EH (cell line): ENCODE measurements at places on chromosomes 5 and 9.
A peak's percentile ranks its signal among the peaks of the same experiment; 100 is the strongest.

GRCh38 chr9:107710546-107710945 lies 221.0 kb upstream of the KLF4 start:
- no peak for DNase-seq

DNA sequence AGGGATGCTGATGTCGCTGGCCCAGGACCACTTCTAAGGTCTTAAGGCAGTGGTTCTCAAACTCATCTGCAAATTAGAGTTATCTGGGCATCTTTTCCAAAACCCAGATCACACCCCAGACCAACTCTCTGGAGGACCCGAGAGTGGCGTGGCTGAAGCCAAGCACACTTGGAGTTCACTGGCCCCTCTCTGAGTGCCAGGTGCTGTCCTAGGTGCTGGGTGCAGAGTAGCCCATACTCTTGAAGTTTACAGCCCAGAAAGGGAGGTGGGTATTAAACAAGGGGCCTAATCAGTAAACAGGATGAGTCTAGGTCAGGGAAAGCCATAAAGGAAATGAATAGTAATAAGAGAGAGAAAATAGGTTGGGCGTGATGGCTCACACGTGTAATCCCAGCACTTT lies 17.6 kb downstream of the CAMK2A start:
- no peak for DNase-seq

DNA sequence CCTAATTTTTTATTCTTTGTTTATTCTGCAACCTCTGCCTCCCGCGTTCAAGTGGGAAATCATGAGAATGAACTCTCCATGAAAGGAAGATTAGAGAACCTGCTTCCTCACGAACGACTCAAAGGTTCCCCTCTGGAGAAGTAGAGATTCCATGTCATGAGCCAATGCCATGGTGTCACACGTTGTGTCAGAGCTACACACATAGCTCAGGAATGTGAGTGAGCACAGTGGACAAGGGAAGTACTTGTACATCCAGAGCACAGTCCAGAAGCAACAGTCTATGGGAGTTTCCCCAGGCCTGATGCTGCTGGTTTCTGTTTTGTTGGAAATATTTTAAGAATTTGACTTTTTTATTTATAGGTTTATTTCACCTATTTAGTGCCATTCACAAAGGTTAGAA lies 26.8 kb upstream of the PPP2CA start:
- DNase-seq: peak; percentile 92

- DNase-seq: no peak
These were observed 180.6 kb downstream of the FGF18 start for GRCh38 chr5:171599957-171600612.

DNA sequence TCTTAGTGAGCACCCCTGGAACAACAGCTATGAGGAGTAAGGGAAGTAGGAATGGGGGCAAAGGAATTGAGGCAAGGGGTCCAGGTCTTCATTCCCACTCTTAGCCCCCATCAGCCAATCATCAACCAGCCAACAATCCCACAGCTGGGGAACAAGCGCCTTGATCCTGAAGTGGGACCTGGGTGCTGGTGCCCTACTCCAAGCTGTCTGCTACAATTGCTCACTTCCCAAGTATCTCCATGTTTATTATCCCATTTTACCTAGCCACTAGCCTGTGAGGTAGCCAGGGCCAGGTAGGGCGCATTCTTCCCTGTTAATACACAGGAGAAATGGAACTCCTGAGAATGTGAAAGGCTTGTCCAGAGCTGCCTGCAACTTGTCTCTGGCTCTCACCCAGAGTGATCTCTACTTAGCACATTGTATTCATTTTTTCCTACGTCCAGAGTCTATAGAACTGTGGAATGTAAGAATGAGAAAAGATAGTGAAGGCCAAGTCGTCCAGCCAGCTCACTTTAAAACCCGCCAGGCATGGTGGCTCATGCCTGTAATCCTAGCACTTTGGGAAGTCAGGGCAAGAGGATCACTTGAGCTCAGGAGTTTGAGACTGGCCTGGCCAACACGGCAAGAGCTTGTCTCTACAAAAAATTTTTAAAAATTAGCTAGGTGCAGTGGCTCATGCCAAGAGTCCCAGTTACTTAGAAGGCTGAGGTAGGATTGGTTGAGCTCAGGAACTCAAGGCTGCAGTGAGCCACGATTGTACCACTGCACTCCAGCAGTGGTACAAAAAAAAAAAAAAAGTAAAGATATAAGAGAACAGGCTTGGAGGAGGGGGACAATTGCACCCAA lies 6.2 kb upstream of the DNAJC18 start:
- peak; percentile 89 for DNase-seq

DNA sequence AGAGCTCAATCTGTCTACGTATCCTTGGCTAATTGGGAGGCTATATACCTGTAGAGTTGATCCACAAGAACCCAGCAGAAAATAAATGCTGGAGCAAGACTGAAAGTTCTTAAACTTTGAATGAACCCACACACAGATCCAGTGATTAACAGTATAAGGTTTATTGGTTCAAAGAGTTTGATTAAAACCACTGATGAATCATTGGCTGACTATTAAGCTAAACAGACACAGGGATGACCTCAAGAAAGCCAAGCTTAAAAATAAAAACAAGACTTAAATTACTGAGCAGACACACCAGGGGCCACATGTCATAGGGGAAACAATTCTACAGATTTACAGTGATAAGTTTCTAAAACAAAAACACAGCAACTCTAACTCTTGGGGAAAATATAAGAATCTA lies 163.6 kb downstream of the SPATA31D1 start:
- peak; percentile 77 for DNase-seq

GRCh38 chr5:169873642-169874041 lies 106.7 kb downstream of the INSYN2B start:
- no peak for DNase-seq

- no peak for DNase-seq
These were observed 140.1 kb downstream of the TMEM38B start for GRCh38 chr9:105834404-105834803.

DNA sequence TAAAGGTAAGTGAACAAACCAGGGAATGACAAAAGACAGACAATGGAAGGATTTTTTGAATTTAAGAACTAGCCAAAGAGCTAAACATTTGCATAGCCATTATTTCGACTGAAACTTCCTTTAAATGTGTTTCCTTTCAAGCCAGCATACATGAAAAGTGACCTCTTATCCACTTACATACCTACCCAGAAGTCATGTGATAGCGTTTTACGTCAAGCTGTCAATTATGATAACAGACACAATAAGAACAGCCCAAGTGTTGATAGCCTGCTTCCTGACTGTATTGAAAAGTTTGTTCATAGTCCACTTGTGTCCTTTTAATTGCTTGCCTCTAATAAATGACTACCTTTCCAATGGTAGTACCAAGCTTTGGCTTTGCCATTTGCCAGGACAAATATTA lies 206.0 kb downstream of the NFIB start:
- DNase-seq: no peak

- DNase-seq: no peak
These were observed 42.1 kb downstream of the MRPL36 start for GRCh38 chr5:1757511-1757910.

DNA sequence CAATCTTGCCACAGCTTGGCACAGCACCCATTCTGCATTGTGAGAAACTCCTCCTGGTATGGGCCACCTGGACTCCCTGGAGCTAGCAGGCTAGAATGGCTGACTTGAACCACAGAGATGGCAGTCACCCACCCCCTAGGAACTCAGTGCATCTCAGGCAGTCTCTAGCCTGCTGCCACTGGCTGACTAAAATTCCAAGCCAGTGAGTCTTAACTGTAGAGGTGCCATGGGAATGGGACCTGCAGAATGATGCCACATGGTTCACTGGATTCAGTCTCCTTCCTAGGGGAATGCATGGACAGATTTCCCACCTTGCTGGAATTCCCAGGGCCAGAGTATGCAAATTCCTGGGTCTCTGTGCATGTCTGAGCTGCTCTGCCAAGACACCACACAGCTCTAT lies 382.9 kb downstream of the MAN2A1 start:
- DNase-seq: no peak

DNA sequence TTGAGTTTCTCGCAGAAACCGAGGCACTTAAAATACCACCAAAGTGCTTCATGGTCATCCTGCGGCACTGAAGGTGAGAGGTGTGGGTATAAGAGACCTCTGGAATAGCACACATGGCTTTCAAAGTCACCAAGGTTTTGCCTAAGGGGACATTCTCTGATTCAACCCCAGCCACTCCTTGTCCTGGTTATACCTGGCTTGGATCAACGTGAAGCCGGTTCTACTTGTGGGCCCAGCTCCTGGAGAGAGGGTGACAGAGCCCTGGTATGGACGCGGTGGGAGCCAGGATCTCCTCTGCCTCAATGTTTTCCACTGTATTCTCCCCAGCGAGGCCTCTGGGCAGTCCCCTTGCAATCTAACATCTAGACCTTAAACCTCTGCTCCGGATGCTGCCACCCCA lies 132.0 kb downstream of the FSTL4 start:
- DNase-seq: no peak

DNA sequence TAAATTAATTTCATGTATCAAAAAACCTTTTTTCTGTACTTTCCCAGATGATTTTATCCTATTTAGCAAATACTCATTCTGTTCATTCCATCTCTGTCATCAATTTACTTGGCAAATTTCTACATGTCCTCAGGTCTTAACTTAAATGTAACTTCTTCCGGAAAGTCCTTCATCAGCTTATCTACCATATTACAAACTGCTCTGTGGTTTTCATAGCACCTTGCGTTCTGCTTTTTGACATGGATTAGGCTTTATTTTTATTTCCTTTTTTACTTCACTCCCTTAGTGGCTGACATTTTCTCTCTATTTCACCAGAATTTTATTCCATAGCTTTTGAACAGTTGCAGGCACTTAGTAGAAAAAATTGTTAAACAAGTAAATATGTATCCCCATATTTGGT lies 1040.8 kb downstream of the TAF11L14 start:
- no peak for DNase-seq

- DNase-seq: peak; percentile 28
These were observed 117.0 kb upstream of the FBXL7 start for GRCh38 chr5:15383021-15383420.

DNA sequence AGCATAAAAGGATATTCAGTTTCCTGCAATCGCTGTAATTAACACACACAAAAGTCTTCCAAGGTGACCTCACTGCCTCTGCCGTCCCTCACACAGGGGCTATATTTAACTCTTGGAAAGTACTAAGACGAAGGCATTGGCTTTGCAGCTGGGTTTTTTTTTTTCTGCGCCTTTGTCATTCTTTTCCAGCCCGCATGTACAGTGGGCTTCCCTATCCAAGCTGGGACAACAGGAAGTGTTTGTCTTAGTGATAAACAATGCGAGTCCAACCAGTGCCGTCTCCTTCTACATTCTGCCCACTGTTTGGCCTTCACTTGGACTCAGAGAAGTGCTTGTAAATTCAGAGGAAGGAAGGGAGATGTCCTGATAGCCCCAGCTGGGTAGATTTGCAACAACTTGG lies 17.6 kb downstream of the AFAP1L1 start:
- DNase-seq: no peak

DNA sequence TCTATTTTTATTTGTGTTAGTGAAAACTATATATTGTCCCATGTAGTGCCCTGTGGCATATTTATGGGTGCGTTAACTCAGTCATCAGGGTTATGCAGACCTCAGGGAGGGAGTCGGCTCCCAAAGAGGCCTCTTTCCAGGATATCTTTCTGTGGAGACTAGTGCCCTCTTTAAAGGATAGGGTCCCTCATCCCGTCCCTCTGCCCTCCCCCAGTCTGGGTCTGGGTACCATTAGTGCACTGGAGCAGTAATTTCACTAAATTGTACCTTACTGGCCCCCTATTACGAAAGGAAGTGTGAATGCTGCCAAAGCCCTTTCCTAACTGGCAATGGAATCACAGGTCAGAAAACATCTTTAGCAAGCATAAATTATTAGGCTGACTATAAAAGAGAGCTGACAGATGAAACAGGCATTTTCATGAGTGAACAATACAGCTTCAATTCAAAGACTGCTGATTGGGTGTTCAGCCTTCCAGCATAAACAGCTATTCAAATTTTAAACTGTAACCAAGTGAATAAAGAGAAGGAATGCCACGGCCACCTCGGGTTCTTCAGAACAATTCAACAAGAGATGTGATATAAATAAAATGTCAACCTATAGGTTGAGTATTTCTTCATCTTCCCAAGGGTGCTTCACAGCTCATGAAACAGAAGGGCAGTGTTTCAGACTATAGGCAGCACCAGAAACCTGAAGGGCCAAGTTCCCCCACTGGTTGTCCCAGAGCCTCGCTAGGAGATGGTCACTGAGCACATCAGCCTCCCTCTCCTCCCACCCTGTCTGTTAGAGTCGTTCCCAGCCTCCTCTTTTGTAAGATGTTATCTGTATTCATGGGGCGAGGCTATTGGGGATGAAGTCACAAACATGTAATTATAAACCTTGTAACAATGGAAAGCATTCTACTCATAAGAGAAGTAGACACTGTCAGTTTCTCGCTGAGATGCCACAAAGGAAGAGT lies 318.7 kb downstream of the TMEM161B start:
- no peak for DNase-seq

DNA sequence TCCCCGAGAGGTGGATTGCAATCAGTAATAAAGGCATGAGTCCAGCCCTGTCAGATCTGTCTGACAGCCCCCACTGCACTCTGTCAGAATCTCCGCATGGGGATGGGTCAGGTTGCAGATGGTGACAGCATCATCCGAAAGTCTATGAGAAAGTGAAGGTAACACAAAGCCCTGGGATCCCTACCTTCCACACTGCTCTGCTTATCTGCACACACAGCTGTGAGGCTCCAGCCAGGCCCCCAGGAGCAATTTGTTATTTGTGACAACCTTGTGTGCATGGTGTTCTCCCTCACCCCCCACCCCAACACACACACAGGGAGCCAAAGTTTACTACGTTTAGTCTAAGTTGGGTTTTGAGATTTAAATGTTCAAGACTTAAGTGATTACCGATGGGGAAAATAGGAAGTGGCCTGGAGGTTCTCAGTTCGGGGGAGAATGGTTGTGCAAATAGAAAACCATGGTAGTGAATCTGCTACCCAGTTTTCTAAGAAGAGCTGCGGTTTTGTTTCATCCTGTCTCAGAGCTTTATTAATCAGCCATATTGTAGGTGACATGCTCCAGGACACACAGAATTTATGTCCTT lies 92.7 kb downstream of the SV2C start:
- no peak for DNase-seq

- DNase-seq: no peak
These were observed 60.4 kb downstream of the NR3C1 start for GRCh38 chr5:143343042-143343441.

- no peak for DNase-seq
These were observed 33.5 kb downstream of the ELL2 start for GRCh38 chr5:95927927-95928723.

DNA sequence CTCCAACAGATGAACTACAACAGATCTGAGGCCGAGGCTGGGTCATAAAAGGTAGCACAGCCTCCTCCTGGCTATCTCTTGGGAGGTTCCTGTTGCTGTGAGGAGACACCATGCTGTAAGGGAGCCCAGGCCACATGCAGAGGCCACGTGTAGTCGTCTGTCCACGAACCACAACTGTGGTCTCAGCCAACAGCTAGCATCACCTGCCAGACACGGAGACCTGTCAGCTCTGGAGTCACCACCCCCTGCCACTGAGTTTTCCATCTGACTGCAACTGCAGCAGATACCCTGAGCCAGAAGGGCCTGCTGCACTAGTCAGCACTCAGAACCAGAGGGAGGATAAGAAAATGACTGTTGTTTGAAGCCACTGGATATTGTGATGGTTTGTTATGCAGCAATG lies 12.7 kb upstream of the GOLM1 start:
- no peak for DNase-seq
